GF-D8 (cell line): ENCODE measurements at places on chromosomes 2 and 18.

DNA sequence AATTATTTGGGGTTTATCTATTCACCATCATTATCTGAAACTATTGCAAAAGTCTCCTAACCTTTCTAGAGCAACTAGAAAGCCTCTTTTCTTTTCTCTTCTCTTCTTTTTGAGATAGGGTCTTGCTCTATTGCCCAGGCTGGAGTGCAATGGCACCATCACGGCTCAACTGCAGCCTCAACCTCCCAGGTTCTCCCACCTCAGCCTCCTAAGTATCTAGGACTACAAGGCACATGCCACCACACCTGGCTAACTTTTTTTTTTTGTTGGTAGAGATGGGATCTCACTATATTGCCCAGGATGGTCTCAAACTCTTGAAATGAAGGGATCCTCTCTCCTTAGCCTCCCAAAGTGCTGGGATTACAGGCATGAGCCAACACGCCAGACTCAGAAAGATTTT is 24.5 kb upstream of the XPO1 start:
- no peak for DNase-seq

DNA sequence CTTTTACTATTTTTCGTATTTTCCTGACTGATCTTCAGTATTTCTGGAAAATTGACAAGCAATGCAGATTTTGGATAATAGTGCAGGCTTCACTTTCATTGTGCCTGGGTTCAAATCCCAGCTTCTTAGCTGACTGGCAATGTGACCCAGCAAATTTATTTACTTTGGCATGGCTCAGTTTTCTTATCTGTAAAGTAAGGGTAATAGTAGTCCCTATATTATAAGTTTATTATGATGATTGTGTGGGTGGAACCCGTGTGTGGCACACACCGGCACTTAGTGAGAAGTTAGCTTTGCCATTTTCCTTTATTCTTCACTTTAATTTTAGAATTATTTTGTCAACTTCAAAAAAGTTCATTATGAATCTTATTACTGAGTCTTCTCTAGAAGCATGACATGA is 7.8 kb upstream of the IL1RL1 start:
- DNase-seq: no peak

DNA sequence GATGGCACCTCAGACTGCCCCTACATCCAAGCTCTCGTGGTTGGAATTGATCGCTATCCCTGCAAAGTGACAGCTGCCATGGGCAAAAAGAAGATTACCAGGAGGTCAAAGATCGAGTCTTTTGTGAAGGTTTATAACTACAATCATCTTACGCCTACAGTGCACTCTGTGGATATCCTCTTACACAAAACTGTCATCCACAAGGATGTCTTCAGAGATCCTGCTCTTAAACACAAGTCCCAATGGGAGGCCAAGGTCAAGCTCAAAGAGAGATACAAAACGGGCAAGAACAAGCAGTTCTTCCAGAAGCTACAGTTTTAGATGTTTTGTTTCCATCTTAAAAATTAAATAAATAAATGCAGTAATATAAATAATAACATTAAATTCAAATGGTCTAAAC is 45.4 kb downstream of the INO80D start:
- DNase-seq: no peak

DNA sequence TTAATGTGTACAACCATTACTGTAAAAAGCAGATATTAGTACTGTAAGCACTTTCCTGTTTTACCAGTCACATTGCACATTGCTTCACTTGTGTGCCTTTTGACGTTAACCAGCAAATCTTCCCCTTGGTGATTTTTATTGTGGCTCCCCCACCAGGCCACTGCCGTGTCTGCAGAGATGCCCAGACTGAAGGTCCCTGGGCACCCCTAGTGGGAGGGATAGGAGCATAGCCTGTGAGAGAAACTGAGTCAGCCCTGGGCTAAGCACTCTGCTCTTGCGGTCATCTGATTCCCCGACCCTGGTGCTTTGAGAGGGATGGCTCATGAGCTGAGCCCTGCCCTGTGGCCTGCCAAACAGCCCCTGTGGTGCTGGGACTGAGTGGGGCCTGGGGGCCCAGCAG is 73.4 kb downstream of the INPP4A start:
- DNase-seq: peak; percentile 26

- no peak for DNase-seq
These were observed 10.4 kb upstream of the SFTPB start for GRCh38 chr2:85678377-85678776.

DNA sequence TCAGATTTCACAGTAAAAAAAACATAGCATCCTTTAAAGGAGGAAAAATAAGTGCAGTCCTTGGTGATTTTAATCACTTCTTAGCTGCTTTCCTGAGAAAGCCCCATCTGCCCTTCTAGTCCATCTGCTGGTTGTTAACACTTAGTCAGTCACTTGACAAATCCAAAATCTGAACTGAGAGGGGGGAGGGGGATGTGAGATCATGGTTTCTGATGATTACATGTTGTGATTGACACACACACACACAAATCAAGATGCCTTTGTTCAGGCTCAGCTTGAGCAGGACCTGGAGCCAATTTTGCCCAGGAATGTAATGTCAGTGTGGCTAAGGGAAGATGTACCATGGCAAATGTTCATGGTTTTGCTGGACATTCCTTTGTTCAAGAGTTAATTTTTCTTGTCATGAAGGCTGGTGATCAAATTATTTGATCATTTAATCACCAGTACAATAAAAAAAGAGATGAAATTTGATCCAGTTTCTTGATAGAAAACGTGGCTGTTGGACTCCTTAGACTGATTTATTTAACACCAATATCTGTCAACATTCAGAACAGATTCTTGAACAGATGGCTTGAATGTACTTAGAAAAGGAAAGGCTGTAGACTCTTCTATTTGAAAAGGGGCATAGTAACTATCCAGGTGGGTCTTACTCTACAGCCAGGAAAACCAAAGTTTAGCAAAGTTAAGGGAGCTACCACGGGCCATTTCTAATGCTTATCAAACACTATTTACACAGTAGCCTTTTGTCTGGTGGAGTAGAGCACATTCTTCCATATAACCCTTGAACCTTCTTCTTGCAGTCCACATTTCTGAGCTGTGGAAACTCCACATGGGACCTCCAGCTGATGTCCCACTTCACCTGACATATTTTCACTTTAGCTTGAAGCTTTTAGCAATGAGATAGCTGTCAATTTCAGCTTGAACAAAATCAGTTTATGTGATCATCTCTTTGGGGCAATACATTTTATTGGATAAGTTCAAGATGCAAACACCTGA is 408.7 kb downstream of the PIK3C3 start:
- DNase-seq: no peak

GRCh38 chr18:77197073-77197472 is 52.6 kb upstream of the GALR1 start:
- no peak for DNase-seq

- DNase-seq: no peak
These were observed 65.6 kb downstream of the SH3BP4 start for GRCh38 chr2:235017441-235017840.

DNA sequence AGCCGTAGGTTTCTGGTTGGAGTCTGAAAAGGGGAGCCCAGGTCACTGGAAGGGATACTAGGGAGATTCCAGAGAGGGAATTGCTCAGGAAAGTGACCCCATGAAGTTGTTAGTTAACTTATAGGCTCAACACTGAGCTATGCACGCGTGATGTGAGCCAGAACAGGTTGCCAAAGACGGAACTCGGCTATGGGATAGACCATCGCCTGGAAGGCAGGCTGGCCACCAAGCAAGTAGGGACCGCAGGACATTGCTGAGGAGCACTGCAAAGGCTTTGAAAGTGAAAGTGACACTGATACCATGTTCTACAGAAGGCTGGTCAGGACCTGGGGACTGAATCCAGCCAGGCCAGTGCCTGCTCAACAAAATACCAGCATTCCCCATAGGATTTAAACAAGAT is 7.3 kb downstream of the FARP2 start:
- no peak for DNase-seq

DNA sequence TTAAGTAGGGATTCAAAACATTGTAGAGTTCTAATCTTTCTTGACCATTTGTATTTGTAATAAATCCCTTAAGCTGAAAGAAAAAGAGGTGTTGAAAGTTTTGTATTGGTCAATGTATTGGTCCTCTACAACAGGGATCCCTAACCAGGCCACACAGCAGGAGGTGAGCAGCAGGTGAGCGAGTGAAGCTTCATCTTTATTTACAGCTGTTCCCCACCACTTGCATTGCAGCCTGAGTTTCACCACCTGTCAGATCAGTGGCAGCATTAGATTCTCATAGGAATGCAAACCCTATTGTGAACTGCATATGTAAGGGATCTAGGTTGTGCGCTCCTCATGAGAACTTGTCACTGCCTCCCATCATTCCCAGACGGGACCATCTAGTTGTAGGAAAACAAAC is 715.7 kb upstream of the NXPH2 start:
- DNase-seq: no peak

- DNase-seq: no peak
These were observed 200.8 kb upstream of the AGAP1 start for GRCh38 chr2:235293061-235293460.

DNA sequence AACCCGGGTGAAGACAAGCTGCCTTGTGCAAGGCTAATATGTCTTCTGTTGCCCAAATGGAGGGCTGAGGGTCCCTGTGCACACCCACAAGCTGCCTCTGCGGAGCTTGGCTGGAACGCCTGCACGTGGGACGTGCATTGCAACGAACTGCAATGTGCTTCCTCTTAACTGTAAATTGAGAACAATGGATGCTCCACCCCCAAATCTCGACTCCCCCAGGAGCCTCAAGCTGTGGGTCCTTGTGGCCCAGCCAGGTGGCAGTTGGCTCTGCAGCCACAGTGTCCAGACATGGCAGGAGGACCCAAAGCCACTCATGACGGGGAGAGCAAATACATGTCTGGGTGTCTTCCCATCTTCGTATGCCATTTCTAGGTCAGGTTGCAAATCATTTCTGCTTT is 90.1 kb downstream of the TWIST2 start:
- DNase-seq: no peak

DNA sequence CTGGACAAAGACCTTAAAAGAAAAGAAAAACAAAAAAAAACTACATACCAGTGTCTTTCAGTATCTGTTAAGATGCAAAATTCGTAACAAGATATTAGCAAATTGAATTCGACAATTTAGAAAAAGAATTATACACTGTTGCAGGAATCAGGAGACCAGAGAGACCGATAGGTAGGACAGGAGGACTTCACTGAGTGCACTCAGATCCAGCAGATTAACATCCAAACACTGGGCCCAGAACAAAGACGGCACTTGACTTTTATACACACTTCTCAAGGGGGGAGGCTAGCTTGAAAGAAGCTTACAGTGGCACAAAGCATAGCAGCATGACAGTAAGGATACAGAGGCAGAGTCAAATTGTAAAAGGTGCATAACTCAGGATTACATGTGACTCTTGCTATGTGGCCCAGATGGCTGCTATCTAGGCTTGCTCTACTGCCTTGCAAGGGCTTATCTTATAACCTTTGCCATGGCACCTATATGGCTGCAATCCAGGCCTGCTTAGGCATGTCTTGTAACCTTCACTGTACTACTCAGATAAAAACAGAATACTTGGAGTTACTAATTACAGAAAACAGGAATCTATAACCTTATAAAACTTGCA is 507.3 kb upstream of the LRRTM4 start:
- no peak for DNase-seq

DNA sequence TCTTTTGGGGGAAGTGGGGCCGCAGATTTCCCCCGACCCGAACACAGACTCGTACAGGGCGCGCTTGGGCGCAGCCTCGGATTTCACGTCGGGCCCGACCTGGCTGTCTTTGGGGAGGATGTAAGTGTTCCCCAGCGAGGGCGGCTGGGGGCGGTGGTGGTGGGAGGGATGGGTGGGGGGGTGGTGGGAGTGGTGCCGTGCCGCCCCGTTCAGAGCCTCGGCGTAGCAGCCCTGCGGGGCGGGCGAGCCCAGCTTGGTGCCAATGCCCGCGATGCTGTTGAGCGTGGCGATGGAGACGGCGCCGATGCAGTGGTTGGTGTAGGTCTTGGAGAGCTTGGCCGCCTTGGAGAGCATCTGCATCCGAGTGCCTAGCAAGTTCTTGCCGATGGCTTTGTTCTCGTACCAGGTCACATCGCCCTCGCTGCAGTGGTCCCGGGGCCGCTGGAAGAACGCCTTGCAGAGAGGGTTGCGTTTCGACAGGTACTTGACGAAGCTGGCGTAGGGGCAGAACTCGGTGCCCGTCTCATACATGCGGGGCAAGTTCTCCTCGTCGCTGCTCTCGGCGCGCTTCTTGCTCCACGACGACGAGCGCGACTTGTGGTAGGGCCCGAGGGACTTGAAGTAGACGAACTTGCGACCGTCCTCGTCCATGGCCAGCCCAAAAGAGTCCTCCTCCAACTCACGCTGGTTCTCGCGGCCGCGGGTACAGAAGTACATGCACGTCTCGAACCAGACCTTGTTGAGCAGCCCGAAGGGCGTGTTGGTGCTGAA is 1.3 kb downstream of the KCTD1 start:
- DNase-seq: no peak

DNA sequence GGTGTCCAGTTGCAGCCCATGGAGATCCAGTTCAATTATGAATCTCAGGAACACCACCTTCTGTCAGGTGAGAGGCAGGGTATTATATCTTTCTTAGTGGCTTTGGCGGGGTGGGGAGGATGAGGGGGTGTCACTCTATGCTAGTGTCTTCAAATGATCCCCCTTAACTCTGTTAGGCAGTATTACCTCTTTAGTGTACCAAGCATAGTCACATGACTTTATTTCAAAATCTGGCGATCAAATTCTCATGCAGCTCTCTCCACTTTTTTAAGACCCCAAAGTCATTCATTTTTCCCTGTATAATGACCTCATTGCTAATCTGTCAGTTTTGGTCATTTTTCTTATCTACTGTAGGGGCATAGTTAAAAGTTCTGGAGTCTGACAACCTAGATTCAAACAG is 1.1 kb upstream of the ZSCAN30 start:
- no peak for DNase-seq

GRCh38 chr2:88059979-88060906 is 4.7 kb upstream of the KRCC1 start:
- peak; percentile 13 for DNase-seq

DNA sequence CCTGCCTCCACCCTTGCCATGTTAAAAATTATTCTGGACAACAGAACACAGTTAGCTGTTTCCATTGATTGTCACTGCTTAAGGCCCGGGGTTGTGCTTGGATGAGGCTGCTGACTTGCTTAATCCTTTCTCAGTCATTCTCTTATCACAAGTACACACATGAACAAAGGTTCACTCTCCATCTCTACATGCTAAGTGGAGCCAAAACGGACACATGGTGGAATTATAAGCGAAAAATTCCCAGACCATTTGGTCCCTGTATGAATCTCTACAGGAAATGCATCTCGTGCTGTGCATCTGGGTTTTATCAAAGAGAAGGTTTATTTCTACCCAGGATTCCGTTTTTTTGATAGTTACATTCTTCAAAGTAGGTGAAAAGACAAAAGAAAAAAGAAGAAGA is 177.5 kb upstream of the ETAA1 start:
- no peak for DNase-seq

DNA sequence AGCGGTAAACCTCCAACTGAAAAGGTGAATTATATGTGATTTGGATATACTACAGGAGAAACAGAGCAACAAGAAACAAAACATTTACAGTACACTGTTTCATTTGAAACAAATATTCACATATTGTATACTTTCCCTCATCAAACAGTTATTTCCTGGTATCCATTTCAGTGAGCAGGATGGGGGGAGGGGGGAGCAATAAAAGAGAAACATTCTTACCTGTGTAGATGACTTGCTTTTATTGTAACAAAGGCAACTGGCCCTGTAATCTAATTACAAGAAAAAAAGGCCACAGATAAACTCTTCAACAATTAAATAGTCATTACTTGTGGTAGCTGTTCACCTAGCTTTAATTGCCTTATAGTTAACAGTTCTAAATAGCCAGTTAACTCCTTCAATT is 3.9 kb upstream of the PPP1CB start:
- DNase-seq: no peak

- DNase-seq: peak; percentile 31
These were observed 862 bp downstream of the C18orf54 start for GRCh38 chr18:54358495-54359040.
